ENCODE measurements at places on chromosomes 7 and 10. TPM values are rescaled to one million over a fixed set of nuclear protein-coding genes. Genes with fewer than 3 reads are reported as not detected.

WNT2 gene
- not detected for total RNA-seq

IL6 gene
- 3.0 TPM for total RNA-seq

ZMIZ2 gene
- total RNA-seq: 52.8 TPM

GNGT1 gene
- total RNA-seq: not detected

EFCAB10 gene
- not detected for total RNA-seq

DLX5 gene
- not detected for total RNA-seq

DNA sequence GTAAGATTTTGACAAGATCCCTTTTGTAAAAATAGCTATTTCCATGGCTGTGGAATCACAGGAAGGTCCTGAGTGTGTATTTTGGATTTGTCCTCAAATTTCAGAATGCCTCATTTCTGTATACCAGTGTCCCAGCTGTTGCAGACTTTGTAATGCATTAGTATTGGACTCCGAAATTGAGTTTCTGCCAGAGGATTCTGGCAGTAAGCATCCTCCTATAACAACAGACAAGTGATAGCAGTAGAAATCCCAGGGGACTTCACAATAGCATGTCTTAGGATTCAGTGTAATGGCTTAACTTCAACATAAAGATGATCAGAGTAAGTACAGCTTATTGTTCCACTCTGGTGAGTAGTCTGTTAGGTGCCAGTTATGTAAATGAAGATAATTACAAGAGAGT is 104.6 kb downstream of the FOXP2 start:
- no peak for DNase-seq

DNA sequence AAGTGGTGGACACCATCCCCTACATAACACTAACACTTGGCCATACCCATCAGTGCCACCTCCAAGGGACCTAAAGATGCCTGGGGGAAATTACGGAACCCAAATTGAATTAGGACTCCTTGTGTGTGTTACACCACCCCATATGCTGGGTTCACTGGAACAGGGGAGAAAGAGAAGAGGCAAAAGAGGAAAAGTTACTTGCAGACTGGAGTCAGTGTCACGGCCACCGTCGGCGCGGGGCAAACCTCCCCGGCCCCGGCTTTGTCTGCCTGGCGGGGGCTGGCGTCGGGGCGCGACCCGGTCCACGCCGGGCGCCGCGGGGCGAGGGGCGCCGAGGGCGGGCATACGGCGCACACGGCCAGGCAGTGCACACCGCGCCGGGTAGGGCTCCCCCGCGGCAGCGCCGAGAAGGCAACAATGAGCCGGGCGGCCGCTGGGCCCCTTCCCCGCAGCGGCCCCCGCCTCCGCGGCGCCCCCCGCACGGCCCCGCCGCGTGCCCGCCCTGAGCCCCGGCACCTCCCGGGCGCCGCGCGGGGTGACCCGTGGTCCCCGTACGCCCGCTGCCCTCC is 171.1 kb downstream of the FAM107B start:
- DNase-seq: peak; percentile 15

GRCh38 chr7:134339475-134339874 is 22.7 kb upstream of the SLC35B4 start:
- no peak for DNase-seq

DNA sequence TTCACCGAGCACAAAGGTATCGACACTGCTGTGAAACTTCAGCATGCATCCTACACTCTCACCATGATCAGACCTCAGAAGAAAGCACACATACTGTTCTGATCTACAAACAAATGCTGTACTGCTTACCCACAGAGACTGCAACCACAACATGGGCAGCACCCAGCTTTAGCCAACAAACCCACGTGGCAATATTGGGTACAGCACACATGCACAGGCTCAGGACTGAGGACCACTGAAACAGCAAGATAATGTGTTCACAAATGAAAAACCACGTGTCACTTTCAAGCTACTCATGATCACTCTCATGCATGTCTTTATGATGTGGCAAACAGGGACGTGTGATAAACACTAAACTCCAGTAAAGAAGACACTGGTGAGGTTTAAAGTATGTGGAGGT is 119.3 kb upstream of the PTN start:
- no peak for DNase-seq

- no peak for DNase-seq
Observed at GRCh38 chr10:130747356-130747755, 564.2 kb downstream of the TCERG1L start.

DNA sequence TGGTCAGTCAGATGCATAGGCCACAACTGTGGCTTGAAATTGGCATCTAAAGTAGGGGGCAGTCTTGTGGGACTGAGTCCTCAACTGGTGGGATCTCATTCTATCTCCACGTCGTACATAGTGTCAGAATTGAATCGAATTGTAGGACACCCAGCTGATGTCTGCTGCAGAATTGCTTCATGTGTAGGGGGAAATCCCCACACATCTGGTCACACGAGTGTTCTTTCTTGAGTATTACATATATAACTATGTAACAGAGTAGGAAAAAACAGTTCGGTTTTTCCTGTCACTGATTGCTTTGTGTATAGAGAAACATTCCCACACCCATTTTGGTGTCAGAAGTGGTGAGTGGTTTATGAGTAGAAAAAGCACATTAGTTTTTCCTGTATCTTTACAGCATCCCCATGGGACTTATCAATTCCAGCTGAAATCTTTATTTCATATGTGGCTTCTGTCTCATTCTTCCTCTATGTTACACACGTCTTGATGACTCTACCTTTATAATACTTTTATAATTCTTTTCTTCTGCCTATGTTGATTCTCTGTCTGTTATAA is 79.4 kb upstream of the PCGF5 start:
- DNase-seq: no peak

DNA sequence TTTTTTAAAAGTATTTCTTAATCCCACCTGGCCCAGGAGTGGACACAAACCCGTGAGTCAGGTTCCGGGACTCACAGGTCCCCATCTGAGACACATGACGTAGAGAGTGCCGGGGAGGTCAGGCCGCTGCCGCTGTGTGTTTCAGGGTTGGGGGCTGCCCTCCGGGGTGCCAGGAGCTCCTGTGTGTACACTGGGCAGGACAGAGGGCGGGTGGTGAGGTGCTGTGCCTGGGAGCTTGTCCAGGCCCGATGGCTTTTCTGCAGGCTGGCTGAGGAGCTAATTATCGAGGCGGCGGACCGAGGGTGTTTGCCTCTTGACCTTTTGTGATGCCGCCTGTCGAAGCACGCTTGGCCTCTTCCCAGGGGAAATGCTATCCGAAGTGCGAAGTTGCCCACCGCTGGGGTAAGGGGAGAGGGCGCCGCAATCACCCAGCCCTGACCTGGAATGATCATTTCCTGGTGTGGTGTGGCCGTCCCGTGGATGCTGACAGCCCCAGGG is 42.1 kb downstream of the FOXL3 start:
- no peak for DNase-seq

GRCh38 chr10:75211007-75211691 is 553 bp downstream of the VDAC2 start:
- DNase-seq: no peak

GRCh38 chr10:70169649-70170364 is 507 bp downstream of the SAR1A start:
- DNase-seq: no peak

DNA sequence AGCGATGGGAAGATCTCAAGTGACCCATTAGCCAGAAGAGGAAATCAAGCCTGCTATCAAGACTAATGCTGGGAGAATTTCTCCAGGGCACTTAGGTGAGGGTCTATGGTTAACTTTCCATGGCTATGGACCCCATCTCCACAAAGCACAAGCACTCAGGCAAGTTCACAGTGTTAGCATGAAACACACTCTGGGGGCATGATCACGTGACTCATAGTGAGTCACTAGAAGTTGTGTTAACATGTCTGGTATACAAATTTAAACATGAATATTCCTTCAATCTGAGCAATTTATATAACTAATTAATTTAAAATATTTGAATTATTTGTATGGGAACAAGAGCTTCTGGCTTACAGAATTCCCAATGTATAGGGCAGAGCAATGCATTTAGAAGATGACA is 131.8 kb downstream of the FAM204A start:
- no peak for DNase-seq

- DNase-seq: no peak
Observed at GRCh38 chr10:22473459-22473858, 128.2 kb downstream of the SPAG6 start.

GRCh38 chr7:37751096-37751495 is 67.5 kb downstream of the GPR141 start:
- DNase-seq: no peak

DNA sequence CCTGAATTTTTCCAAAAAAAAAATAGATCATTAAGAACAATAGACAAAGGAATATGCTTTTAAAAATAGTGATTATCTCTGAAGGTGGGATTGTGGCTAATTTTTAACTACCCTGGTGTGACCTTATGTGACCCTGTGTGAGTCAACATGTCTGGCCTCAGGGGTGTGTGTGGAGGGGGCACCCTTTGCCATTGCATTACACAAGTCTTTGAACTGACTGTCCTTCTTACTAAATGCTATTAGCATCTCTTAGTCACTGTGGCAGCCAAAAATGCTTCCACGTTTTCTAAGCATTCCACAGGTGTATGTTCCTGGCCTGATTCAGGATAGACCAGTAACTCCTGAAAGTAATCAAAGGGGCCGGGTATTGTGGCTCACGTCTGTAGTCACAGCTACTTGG is 175.4 kb downstream of the MGMT start:
- no peak for DNase-seq

- no peak for DNase-seq
Observed at GRCh38 chr7:23357190-23358093, 58.3 kb downstream of the MALSU1 start.

DNA sequence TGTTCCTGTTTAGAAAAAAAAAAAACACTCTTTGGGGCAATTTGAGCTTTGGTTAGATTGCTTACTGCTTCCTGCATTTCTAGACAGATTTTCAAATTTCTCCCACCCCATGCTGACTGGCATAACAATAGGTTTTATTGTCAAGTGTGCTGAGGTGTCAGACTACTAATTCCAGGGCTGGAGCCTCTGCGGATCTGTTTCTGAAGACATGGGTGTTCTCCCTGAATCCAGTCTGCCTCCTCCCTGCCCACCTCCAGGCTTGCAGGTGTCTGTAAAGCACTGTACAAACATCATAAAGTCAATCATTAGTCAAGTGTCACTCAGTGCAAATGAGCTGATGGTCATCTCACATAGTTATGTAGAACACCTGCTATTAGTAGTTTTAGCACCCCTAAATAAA is 292.4 kb downstream of the GATA3 start:
- no peak for DNase-seq

- no peak for DNase-seq
Observed at GRCh38 chr7:134532180-134532953, 5.0 kb downstream of the AKR1B10 start.

Data from heart right ventricle (tissue), 16 donors.